MV-4-11 (cell line): ENCODE measurements at places on chromosomes 2 and 18.

- DNase-seq = peak; percentile 90
These were observed 279.2 kb downstream of the GALR1 start for GRCh38 chr18:77528872-77529271.

- no peak for DNase-seq
These were observed 3.4 kb downstream of the C2orf80 start for GRCh38 chr2:208186465-208186864.

GRCh38 chr2:95275601-95276243 is 1.5 kb downstream of the PROM2 start:
- DNase-seq = no peak

DNA sequence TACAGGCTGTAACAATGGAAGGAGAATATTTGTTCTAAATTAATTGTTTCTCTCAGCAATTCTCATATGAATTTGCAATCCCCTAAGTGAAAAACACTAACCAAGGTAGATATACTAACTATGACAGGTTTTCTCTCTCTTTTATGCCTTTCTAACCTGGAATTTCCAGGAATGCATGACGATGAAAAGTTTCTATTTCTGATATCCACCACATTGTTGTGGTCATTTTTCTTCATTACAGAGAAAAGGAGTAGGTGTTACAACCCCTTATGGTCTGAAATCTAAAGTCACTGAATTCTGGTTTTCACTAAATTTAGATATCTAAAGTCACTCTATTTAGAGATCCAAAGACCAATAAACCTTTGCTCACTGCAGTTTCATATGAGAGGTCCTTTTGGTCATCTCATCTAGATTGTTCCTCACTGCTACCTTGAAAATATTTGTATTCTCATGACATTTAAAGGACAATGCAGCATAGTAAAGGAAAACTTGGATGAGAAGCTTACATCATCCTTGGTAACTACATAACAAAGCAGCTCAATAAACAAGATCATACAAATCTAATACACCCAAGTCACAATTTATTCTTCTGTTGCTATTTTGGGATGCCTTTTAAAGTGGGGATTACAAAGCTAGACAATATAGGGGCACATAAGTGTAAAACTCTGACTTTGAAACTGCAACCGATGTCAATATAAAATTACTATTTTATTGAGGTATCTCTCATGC is 85.8 kb downstream of the TCF4 start:
- DNase-seq = no peak

DNA sequence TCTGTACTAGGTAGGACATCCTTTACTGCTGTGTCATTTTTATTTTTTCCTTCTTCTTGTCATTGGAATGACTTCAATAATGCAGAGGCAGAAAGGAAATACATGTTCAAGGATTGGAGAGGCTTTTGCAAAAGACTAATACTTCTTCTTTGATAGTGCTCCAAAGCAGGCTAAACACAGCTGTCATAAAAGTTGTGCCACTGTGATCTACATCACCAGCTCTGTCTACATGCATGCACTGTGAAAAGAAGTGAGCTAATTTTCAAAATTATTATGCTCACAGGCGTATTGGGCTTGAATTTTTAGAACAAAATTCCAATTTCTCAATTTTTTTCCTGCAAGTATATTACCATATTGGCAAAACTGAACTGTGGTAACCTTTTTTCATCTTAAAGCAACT is 37.5 kb upstream of the CALCRL start:
- no peak for DNase-seq

GRCh38 chr2:148754864-148755263 is 110.3 kb downstream of the EPC2 start:
- no peak for DNase-seq

GRCh38 chr2:236642125-236642524 is 72.5 kb downstream of the ACKR3 start:
- no peak for DNase-seq

DNA sequence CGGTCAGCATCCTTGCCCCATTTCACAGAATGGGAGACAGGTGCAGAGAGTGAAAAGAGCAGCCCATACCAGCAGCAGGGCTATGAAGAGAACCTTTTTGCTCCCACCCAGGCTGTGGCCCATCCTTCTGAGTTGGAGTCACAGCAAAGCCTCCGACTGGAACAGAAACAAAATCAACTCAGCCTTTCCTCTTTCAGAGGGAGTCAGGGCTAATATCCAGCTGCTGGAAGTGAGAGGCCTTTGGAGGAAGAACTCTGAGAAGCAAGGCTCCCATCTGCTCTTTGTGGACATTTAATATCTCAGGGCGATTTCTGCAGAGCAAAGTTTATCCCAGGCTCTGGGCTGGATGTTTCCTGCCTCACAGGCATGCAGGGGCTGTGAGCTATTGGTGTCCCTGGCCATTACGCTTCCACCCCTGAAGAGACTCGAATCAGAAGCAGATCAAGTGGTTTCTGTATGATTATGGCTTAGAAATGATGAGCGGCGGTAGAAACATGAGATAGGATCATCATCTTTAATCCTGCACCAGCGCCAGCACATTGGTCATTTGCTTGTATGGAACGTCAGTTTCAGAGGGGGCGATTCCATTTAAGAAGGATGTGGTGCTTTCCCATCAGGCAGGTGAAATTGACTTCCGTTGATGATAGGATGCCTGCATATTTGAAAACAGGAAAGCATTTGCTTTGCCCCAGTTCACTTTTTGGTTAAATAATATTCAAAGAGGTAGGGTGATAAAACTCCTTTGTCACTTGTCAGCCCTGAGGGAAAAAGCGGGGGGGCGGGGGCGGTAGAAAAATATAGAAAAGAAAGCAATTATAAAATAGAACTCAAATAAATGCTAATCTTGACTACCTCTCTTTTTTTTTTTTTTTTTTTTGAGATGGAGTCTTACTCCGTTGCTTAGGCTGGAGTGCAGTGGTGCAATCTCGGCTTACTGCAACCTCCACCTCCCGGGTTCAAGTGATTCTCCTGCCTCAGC is 152.4 kb downstream of the LRRC30 start:
- no peak for DNase-seq

DNA sequence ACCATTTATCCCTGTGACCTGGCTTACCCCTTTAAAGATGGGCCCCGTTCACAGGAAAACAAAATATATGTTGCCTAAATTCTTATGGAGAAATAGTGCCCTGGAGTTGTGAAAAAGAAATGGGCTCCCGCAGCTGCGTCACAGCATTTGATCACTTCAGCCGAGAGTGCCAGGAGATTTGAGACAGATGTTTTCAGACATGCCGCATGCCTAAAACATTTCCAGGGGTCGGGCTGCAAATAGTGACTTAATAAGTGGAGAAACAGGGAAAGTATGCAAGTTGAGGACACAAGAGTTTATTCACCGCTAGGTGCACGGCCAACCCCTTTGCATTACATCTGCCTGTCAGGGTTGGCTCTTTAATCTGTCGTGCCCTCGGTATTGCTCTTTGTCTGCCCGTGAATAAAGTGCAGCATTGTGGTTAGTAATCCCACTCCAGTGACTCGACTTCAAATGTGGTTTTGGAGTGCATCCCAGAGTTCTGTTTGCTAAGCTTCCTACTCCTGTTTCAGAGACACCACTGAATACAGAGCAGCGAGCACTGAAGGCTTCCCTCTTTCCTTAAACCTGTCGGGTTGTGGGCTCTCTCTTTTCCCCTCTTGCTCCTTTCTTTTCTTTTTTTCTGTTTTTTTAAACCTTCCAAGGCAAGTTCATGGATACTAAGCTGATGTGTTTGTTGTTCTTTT is 187.5 kb downstream of the LTBP1 start:
- DNase-seq = peak; percentile 26

- no peak for DNase-seq
These were observed 103.6 kb upstream of the LYPD6 start for GRCh38 chr2:149226790-149227189.

GRCh38 chr2:206642075-206643025 is at the start of gene FAM237A:
FAM237A (plus strand) TSS chr2:206642487; CDS start chr2:206644237, 1,750 bp downstream.
- DNase-seq = no peak

DNA sequence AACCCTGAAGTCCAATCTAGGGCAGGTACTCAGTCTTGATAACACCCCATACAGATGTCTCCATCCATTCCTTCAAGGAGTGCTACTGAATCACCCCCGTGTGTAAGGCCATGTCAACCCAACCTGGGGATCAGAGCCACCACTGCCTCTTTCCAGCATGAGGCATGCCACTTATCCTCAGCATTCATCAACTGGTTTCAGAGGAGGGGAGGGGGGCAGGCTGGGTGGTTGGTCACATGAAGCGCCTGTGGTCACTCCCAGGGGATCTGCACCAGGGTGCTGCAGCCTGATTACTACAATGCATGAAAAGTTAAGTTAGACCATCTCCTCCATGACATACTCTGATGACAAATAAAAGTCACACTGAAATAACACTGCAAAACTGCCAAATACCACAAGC is 65.0 kb downstream of the UXS1 start:
- DNase-seq = no peak

DNA sequence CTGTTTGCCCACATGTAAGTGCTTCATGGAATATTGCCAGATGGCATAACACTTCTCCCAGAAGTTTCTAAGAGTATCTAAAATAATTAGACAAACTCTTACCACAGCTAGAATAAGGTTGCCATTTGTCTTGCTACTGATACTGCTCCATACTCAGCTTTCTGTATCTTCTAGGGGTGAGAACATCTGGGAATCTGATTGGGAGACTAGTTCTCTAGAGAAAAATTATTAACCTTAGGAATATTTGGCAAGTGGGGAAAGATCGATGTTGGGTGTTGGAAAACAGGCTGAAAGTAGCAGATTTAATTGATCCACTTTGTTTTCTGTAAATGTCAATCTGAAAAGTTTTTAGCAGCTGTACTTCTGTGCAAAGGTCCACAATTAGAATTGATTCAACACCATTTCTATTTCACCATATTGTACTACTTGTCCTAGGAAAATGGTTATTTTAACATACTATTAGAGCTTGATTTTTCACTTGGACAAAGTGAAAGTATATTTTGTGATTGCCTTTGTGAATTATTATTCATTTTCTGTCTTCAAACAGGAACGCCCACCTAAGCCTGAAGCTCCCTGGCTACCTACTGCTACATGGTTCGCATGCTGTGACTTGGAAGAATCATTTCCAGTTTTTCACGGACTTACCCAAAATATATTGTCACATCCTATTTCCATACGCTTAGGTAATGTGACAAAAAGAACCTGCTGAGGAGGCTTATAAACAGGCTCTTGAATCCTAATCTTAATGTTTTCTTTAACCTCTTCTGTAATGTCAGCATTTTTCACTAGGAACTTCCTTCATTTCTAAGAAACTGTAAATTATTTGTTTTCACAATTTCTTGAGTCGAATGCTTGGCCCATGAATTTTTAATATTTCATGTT is 147.7 kb downstream of the TRABD2A start:
- DNase-seq = no peak

- peak; percentile 87 for DNase-seq
These were observed 149.6 kb upstream of the APCDD1 start for GRCh38 chr18:10304853-10305252.

DNA sequence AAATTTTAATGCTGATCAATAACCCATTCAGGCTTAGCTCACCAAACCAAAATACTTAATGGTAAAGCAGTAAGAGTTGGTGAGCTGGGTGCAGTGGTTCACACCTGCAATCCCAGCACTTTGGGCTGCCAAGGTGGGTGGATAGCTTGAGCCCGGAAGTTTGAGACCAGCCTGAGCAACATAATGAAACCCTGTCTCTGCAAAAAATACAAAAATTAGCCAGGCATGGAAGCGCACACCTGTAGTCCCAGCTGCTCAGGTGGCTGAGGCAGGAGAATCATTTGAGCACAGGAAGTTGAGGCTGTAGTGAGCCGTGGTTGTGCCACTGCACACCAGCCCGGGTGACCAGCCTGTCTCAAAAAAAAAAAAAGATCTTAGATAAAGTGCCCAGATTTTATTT is 35.7 kb upstream of the MPP4 start:
- DNase-seq = no peak

- DNase-seq = peak; percentile 92
These were observed 150.6 kb downstream of the PRPF40A start for GRCh38 chr2:152566728-152567069.

DNA sequence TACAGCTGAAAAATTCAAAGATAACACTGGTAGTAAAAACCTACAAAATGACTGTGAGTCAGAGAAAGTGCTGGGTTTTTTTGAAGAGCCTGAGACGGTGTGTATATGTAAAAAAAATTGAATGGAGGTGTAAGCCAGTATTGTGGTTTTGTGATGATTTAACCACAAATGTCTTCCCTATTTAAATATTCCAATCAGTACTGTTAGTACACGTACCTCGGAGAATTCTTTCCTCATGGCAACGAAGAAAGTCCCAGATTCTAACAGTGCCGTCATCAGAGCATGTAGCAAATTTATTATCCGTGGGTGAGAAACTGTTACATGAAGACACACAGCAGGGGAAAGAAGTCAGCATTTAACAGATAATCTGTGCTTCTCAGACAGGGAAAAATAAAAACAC is 48.1 kb downstream of the WDR33 start:
- no peak for DNase-seq

GRCh38 chr18:78271790-78272189 is 707.8 kb upstream of the SALL3 start:
- DNase-seq = no peak

- DNase-seq = no peak
These were observed 110.4 kb upstream of the SCN1A start for GRCh38 chr2:166238176-166238575.

DNA sequence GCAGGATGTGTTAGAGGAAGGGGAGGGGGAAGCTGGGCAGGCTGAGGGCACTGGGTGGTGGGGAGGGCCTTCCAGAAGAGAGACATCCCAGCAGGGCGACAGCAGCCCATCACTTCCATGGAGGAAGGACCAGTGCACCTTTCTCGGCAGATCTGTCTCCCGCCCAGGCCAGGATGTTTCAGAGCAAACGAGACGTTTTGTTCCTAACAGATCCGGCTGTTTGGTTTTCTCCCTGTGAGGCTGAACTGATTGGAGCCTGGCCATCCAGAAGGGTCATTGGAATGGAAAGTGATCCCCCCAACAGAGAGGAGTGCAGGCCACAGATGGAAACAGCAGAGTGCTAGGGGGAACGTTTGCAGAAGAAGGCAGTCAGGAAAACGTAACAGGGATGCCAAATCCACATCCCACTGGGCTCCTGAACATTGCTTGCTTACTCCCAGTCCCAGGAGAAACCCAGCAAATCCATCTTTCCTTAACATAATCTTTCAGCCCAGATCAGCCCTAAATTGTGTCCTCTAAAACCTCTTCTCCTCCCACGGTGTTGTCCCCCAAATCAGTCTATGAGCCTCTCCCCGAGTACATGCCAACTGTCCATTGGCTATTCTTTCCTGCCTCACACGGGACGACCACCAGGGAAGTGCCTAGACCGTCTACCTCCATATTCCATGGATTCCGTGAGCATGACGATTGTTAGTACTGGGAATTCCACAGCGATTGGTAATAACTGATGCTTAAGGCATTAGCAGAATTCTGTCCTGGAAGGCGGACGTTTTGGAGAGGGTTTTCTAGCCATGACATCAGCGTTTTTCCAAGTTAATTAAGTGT is 126.8 kb downstream of the SEPTIN10 start:
- DNase-seq = no peak

- peak; percentile 30 for DNase-seq
These were observed 144.2 kb upstream of the HDAC4 start for GRCh38 chr2:239544918-239545465.

GRCh38 chr18:4074647-4075046 is 380.5 kb downstream of the DLGAP1 start:
- no peak for DNase-seq

GRCh38 chr2:15041429-15041837 is 408.9 kb downstream of the LRATD1 start:
- DNase-seq = no peak
